ENCODE measurements at places on chromosomes 11 and 22.

- DNase-seq: no peak
These were observed 182.5 kb downstream of the TTC28 start for GRCh38 chr22:28497188-28497587.

- DNase-seq: no peak
These were observed 77.8 kb downstream of the BBOX1 start for GRCh38 chr11:27118371-27118770.

GRCh38 chr22:41429232-41429950, 17.2 kb downstream of the TOB2 start:
- no peak for DNase-seq

GRCh38 chr11:120336641-120337354, 585 bp downstream of the ARHGEF12 start:
- no peak for DNase-seq

DNA sequence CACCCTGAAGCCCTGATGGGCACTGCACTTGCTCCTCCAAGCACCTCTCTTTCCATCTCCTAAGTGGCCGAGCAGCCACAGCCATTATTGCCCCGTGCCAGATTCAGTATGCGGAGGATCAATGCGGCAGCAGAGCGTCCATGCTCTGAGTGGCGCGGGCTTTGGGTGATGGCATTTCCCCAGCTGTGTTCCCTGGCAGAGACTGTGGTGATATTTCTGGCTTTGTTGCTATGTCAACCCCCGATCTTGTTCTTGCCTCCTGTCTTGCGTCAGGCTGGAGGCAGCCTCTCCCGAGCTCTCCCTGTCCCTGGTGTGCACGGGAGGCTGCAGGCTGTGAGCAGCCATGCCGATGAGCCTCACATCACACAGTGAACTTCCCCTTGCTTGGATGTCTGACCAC, 1018.6 kb downstream of the TBC1D22A start:
- DNase-seq: no peak

- no peak for DNase-seq
These were observed 1.3 kb downstream of the BMAL1 start for GRCh38 chr11:13278609-13279486.

DNA sequence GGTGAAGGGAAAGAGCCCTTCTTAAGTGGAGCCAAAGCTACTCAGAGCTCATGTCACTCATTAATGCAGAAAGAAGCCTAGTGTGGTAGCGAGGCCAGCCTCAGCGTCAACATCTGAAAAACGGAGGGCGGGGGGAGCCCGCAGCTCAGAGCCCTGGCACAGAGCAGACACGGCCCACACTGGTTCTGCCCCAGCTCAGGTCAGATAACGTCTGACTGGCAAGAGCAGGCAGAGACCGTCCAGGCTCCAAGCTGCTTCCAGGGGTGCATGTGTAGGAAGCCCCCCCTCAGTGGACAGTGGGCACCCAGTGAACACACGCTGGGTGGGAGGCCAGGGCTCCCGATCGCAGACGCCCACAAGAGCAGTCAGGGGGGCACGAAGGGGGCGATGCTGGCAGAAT, 100.8 kb downstream of the SHANK2 start:
- no peak for DNase-seq

- no peak for DNase-seq
These were observed 1.9 kb downstream of the PKP3 start for GRCh38 chr11:395866-396265.

DNA sequence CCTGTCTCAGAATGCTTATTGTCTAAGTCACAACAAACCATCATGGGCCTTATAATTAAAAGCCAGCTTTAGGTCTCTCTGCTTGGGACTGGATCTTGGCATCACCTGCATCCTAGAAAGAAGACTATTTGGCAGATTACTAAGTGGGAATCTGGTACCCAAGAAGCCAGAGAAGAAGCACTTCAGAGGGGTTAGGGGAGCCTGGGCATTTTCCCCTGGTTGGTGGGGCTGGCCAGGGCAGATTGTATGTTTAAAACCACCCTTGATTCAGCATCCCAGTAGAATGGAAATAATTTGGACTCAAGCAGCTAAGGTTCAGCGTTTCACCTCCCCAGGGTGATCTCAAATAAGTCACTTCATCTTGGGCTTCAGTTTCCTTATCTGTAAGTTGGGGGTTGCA, 193.7 kb downstream of the MIAT start:
- DNase-seq: no peak

GRCh38 chr11:9016916-9017642, 13.3 kb upstream of the NRIP3 start:
- DNase-seq: no peak

GRCh38 chr11:126491092-126491491, 135.6 kb downstream of the ST3GAL4 start:
- no peak for DNase-seq

GRCh38 chr11:9799886-9800285, 136.0 kb downstream of the SWAP70 start:
- DNase-seq: no peak

- DNase-seq: no peak
These were observed 41.9 kb upstream of the PCF11 start for GRCh38 chr11:83115026-83115425.

- DNase-seq: no peak
These were observed 456 bp downstream of the AAMDC start for GRCh38 chr11:77821349-77821851.

- DNase-seq: no peak
These were observed 1.1 kb downstream of the IGLL5 start for GRCh38 chr22:22888571-22889353.

GRCh38 chr11:132111316-132111715, 740.9 kb downstream of the NTM start:
- no peak for DNase-seq

DNA sequence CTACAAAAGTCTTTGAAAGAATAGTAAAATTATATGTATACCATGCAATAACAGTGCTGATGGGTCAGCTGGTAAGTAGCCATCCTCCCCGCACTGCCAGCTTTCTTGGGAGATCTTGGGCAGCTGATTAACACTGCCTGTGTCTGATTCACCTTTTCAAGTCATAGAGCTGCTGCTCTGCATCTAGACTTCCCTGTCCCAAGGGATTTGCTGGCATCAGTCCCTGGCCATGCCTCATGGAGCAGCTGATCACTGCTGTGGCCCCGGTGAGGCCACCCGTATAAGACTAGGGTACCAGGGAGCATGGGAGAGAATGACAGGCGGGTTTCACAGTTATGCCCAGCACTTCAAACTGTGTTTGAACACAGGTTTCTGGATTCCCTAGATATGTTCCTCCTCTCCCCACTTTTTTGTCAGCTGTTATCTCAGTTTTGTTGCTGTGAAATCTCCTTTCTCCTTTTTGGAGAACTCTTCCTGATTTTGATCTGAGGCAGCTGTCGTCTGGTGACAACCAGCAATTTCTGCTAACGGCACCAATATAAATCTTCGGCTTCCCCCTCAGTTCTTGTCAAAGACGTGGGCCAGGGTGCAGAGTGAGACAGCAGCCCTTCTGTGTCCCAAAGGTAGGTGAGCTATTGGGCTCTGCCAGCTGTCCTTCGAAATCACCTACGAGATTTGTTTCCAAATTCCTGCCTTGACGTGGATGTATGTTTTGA, 438.9 kb downstream of the NTM start:
- no peak for DNase-seq

DNA sequence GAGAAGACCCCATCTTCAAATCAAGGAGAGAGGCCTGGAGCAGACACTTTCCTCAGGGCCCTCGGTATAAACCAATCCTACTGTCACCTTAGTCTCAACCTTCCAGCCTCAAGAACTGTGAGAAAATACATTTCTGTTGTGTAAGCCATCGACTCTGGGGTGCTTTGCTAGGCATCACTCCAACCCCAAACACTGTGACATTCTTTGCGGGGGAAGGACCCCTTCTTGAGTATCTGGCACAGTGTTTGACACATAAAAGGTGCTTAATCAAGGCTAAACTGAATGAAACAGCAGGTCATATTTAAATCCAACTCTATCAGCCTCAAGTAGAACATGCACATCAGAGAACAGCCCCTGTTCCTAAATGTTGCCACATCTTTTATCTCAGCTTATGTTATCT, 558.1 kb downstream of the INSC start:
- DNase-seq: no peak

DNA sequence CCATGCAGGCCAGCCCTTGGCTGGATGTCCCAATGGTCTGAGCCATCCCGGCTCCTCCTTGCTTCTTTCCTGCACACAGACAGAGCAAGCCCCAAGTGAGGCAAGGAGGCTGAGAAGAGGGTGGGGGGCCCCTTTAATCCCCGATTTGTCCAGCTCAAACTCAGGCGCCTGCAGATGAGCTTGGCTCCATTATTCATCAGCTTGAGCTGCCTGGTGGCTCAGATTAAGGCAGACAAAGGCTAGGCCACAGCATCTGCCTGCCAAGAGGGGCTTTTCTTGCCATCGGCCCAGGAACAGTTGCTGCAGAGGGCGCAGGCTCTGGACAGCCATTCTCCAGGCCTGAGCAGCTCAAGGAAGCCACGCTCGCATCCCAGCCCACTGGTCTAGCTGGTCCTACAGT, 35.4 kb downstream of the LMO1 start:
- DNase-seq: no peak

DNA sequence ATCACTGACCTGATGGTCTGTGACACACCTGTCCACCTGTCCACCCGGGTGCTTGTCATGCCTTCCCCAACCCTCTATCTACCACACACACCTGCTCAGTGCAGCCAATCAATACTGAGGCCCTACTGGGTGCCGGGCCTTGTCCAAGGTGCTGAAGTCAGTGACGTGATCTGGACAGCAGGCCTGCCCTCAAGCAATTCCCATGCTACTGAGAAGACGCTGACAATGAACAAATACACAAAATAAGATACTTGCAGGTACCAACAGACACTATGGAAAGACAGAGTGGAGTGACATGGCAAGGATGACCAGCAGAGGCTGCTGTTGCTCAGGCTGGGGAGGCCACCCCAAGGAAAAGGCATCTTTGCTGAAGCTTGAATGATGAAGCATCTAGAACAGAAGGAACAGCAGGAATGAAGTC, 21.2 kb downstream of the PLAAT3 start:
- no peak for DNase-seq

DNA sequence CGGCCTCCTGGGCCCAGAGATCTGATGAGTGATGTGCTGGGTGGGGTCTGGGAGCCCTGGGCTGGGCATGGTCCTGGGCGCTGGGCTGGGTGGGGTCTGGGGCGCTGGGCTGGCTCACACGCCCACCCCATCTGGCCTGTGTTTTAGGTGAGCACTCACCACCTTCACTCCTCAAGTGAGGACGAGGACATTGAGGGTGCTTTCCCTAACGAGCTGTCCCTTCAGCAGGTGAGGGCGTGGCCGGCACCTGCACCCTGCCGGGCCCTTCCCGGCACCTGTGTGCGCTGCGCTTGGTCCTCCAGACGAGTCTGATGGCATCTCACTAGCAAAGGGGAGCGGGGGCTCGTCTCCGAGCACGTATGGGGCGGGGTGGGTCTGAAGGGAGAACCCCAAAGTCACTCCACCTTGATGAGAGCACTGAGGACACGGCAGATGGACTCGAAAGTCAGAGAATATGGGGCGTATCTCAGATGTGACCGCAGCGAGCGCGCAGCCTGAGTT, 37.9 kb downstream of the SBF1 start:
- no peak for DNase-seq

- no peak for DNase-seq
These were observed 34.3 kb upstream of the SHISAL1 start for GRCh38 chr22:44347080-44347479.

DNA sequence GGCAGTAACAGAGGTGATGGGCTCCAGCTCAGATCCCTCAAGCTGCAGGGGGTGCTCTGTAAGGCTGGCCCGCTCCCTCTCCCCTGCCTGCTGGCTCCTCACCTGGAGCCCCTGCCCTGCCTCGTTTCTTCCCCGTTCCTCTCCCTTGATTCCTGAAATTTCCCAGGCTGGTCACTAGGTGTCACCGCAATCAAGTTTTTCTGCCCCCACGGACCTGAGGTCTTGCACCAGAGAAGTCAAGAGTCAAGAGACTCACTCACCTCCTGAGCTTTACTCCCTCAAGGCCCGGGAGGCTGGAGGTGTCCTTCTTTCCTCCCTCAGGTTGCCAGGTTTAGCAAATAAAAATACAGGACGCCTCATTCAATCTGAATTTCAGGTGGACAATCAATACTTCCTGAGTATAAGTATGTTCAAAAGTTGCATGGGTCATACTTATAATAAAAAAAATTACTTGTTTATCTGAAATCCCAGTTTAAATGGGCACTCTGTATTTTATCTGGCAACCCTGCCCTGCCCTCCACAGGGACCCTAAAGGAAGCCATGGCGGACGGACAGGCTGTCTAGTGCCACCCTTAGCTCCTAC, 69.2 kb downstream of the SCUBE1 start:
- peak; percentile 10 for DNase-seq

DNA sequence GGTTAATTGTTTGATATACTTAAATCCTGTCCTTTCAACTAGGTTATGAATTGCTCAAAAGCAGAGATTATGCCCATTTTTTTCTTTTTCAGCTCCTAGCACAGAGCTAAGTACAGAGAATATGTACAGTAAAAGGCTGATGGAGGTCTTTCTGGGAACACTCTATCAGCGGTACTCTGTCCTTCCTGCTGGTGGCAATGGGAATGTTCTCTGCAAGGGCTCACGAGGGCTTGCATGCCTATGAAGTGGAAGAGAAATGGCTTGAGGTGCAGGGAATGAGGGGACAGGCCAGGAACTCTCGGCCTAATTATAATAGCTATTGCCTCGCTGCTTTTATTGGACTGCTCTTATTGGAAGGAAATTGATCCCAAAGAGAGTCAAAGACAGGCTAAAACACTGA, 83.7 kb upstream of the RAB1B start:
- no peak for DNase-seq

- DNase-seq: no peak
These were observed 200.4 kb downstream of the MN1 start for GRCh38 chr22:27601195-27601594.

GRCh38 chr11:120137611-120138521, at the start of gene TRIM29:
TSS of gene TRIM29 (minus strand) at chr11:120138113. CDS start at chr11:120138031, 82 bp downstream.
- no peak for DNase-seq

GRCh38 chr22:49007013-49007653, 820.5 kb downstream of the BRD1 start:
- DNase-seq: no peak

GRCh38 chr11:47438721-47439120, 10.2 kb downstream of the RAPSN start:
- no peak for DNase-seq

DNA sequence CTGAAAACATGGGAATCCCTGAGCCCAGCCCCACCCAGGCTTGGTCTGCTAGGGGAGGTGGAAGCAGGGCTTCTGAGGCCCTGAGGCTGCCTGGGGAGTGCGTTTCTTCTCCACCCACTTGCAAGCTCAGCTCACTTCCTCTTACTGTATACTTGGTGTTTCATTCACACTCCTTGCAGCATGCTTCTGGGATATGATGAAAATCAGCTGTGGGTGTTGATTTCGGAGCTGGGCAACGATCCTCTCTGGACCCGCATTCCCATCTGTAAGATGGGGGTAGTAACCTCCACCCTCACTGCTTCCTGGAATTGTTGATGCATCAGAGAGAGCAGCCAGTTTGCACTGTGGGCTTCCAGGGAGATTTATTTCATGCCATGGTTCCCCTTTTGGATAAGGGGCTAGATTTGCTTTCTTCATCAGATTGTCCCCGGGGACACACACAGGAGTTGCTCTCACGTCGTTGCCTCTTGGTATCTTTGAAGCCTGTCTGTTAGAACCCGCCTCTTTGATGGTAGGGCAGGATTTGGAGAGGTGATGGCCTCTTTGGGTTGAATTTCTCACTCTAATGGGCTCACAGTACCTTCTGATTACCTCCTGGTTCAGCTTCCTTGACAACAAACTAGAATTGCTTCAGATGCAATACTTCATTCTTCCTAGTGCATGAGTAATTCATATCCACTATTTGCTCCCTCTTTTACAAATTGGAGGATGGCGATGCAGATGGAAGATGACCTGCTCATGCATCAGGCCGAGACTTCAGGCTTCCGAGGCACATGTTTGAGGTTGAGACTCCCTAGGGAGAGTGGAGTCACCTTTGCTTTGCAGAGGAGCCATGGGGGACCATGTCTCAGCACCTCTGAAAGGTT, 40.4 kb downstream of the BCR start:
- DNase-seq: peak; percentile 50

Data from fibroblast of skin of left quadriceps (primary cell).